H1 (cell line): ENCODE measurements at places on chromosomes 1 and 21. TPM values are rescaled to one million over a fixed set of nuclear protein-coding genes. Genes with fewer than 3 reads are reported as not detected.

The SUSD4 gene
- 5.2 and 6.6 TPM in 2 replicates for polyA plus RNA-seq

DNA sequence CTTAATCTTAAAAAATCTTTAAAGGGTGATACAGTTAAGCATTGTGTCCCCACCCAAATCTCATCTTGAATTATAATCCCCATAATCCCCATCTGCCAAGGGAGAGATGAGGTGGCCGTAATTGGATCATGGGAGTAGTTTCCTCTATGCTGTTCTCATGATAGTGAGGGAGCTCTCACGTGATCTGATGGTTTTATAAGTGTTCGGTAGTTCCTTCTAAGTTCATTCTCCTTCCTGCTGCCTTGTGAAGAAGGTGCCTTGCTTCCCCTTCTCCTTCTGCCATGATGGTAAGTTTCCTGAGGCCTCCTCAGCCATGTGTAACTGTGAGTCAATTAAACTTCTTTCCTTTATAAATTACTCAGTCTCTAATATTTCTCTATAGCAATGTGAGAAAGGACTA, 10.7 kb downstream of the DHRS3 start:
- DNase-seq, result no peak
- H3K27ac ChIP-seq, result no peak overlapping the region
- peaks cover 2% of the 10 kb centered on the region; the same call in 1 of the 2 replicates for H3K36me3 ChIP-seq

DNA sequence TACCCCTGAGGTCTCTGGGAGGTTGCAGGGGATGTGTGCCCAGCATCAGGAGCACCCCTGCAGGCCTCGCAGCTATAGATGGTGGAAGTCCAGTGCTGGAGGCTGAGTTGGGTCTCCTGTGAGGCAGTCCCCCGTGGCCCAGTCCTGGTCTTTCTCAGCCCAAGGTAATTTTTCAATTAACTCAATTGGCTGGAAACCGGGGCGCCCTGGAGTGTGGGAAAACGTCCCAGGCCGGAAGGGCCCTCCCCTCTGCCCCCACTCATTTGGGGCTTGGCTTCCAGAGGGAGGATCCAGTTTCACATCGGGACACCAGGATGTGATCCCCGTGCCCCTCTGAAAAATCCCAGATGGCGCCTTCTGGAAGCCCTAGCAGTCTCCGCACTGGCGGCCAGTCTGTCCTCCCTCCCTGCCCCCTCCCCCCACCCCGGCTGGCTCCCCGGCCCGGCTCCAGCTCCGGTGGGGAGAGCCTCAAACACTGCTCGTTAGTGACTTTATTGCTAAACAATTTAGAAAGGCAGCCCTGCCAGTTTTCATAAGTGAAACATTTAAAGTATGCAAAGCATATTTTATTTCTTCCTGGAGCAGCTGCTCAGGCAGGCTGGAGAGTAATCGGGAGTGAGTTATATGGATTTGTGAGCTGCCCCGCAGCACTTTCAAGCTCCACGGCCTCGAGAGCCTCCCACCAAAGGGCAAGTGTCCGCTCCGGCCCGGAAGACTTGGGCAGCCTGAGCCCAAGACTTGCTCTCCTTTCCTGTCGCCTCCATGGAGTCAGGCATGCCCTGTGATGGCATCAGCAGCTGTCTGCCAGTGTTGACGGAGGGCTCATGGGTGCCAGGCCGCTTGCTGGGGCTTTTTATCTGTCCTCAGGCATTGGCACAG, 208.2 kb upstream of the TMEM51 start:
- no peaks in the 10 kb centered on the region for H3K36me3 ChIP-seq
- no peak for DNase-seq
- H3K4me3 ChIP-seq, result no peak overlapping the region
- H3K27me3 ChIP-seq, result no peaks in the 10 kb centered on the region
- H3K27ac ChIP-seq, result no peak overlapping the region
- H3K4me1 ChIP-seq, result peaks cover 35% of the 10 kb centered on the region

- no peak overlapping the region for H3K27ac ChIP-seq
- H3K27me3 ChIP-seq, result no peaks in the 10 kb centered on the region
- DNase-seq, result no peak
- H3K4me1 ChIP-seq, result no peaks in the 10 kb centered on the region
- no peak overlapping the region for H3K4me3 ChIP-seq
- H3K36me3 ChIP-seq, result peaks cover 9% of the 10 kb centered on the region
These were observed 16.3 kb downstream of the RNF19B start for GRCh38 chr1:32948390-32948722.

- H3K4me3 ChIP-seq, result peak overlapping the region; percentile 59
- no peaks in the 10 kb centered on the region for H3K4me1 ChIP-seq
- H3K27me3 ChIP-seq, result no peaks in the 10 kb centered on the region
- no peaks in the 10 kb centered on the region for H3K36me3 ChIP-seq
- no peak overlapping the region for H3K27ac ChIP-seq
These were observed 34.8 kb downstream of the KCNQ4 start for GRCh38 chr1:40818264-40818961.

GRCh38 chr1:31730336-31731048, 26.7 kb upstream of the COL16A1 start:
- H3K36me3 ChIP-seq, result no peaks in the 10 kb centered on the region
- no peaks in the 10 kb centered on the region for H3K27me3 ChIP-seq
- no peak overlapping the region for H3K27ac ChIP-seq

DNA sequence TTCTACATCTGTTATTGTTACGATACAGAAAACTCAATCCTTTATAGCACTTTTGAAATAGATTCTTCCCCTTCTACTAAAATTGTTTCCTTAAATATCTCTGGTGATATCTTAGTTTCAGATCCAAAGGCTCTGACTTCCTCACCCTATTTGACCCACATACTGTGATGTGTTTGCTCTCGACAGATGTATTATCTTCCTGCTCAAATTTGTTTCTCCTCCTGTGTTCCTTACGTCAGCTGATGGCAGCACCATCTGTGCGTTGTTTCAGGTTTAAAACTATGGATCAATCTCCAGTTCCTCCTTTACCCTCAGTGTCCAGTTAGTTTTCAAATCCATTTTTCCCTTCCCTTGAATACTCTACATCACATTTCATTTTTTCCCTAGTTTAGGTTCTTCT, 274.4 kb downstream of the RYR2 start:
- H3K27ac ChIP-seq, result no peak overlapping the region
- DNase-seq, result no peak
- H3K36me3 ChIP-seq, result no peaks in the 10 kb centered on the region
- H3K27me3 ChIP-seq, result no peaks in the 10 kb centered on the region
- no peaks in the 10 kb centered on the region for H3K4me1 ChIP-seq

The CREB3L4 gene
- 50.2 and 54.0 TPM in 2 replicates for polyA plus RNA-seq

The DNAJC8 gene
- polyA plus RNA-seq, result 74.1 and 116 TPM in 2 replicates

- H3K4me1 ChIP-seq, result no peaks in the 10 kb centered on the region
- H3K36me3 ChIP-seq, result no peaks in the 10 kb centered on the region
- H3K27me3 ChIP-seq, result no peaks in the 10 kb centered on the region
- H3K4me3 ChIP-seq, result no peak overlapping the region
These were observed 692.9 kb downstream of the USP25 start for GRCh38 chr21:16422702-16423101.

DNA sequence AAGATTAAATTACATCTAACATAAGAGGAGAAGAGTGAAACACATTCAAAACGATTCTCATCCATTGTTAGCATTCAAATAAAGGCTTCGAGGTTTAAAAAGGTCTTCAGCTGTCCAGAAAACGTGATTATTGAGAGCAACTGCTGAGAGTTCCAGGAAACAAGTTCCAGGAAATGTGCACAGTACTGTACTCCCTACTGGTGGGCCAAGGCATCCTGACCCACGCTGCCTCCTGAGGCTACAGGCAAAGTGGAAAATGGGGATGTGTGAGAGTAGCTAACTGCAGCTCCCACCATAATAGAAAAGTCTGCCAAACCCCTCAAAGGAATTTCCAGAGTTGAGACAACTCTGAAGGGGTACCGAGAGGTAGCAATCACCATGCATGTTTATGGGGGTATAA, 2.0 kb downstream of the VAV3 start:
- H3K27ac ChIP-seq, result no peak overlapping the region
- DNase-seq, result no peak
- no peaks in the 10 kb centered on the region for H3K36me3 ChIP-seq
- no peaks in the 10 kb centered on the region for H3K4me1 ChIP-seq
- H3K4me3 ChIP-seq, result no peak overlapping the region; the same call in 1 of the 2 replicates

DNA sequence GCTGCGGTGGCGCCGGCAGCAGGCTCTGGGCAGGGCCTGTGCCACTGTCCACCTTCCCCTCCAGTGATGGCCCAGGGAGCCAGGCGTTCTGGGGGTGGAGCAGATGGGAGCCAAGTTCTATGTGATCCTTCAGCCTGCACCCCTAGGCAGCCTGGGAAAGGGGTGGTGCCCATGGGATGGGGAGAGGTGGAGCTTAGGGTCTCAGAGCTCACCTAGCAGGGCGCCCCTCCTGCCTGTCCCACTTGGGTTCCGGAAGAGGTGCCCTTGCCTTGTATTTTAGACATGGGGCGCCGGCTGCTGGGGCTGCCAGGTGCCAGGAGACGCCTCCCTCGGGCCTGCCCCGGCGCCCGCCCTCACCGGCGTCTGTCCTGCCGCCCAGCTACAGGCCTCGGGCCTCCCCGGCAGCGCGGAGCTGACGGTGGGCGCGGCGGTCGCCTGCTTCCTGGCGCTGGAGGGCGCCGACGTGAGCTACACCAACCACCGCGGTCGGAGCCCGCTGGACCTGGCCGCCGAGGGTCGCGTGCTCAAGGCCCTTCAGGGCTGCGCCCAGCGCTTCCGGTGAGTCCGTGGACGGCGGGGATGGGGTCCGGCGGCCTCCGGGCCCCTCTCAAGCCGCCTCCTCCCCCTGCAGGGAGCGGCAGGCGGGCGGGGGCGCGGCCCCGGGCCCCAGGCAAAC, 3.1 kb upstream of the MMP23B start:
- DNase-seq, result peak; percentile 83
- no peaks in the 10 kb centered on the region for H3K36me3 ChIP-seq
- H3K4me3 ChIP-seq, result peak overlapping the region; percentile 42
- peaks cover 3% of the 10 kb centered on the region; the same call in 1 of the 2 replicates for H3K4me1 ChIP-seq

- no peak overlapping the region for H3K4me3 ChIP-seq
- H3K4me1 ChIP-seq, result no peaks in the 10 kb centered on the region
- H3K36me3 ChIP-seq, result no peaks in the 10 kb centered on the region
These were observed 24.1 kb downstream of the EIF4G3 start for GRCh38 chr1:21152423-21153100.

- H3K4me3 ChIP-seq, result no peak overlapping the region
- DNase-seq, result no peak
- no peak overlapping the region for H3K27ac ChIP-seq
These were observed 20.6 kb downstream of the ATP6V1G3 start for GRCh38 chr1:198519639-198520501.

The NTRK1 gene
- polyA plus RNA-seq, result 0.12 and 0.13 TPM in 2 replicates

GRCh38 chr1:168379104-168379860, 98.6 kb downstream of the TBX19 start:
- H3K27ac ChIP-seq, result no peak overlapping the region
- H3K27me3 ChIP-seq, result no peaks in the 10 kb centered on the region
- no peaks in the 10 kb centered on the region for H3K36me3 ChIP-seq
- no peaks in the 10 kb centered on the region for H3K4me1 ChIP-seq

DNA sequence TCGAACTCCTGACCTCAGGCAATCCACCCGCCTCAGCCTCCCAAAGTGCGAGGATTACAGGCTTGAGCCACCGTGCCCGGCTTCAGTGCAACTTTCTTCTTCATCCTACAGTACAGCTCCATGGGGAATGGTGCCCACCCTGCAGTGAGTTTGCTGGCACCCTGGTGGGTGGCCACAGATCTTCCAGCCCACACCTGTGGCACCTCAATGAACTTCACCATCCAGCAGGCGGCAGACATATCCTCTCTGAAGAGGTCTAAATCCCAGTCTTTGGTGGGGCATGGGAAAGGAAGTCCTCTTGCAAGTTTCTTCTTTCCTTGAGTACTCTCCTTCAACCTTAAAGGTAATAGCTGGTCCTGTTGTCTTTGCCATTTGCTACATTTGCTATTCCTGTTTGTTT, 18.1 kb upstream of the ZBTB8A start:
- no peaks in the 10 kb centered on the region for H3K36me3 ChIP-seq
- H3K4me3 ChIP-seq, result no peak overlapping the region; the same call in 1 of the 2 replicates
- no peaks in the 10 kb centered on the region for H3K4me1 ChIP-seq
- no peak overlapping the region for H3K27ac ChIP-seq
- DNase-seq, result no peak
- no peaks in the 10 kb centered on the region for H3K27me3 ChIP-seq

The PADI1 gene
- polyA plus RNA-seq, result 0.20 and 0.38 TPM in 2 replicates

- DNase-seq, result no peak
- no peaks in the 10 kb centered on the region for H3K36me3 ChIP-seq
- H3K27ac ChIP-seq, result no peak overlapping the region
- H3K4me1 ChIP-seq, result no peaks in the 10 kb centered on the region
- H3K4me3 ChIP-seq, result peak overlapping the region; percentile 50
These were observed 37.4 kb upstream of the BTG2 start for GRCh38 chr1:203267912-203268311.

- H3K27ac ChIP-seq, result no peak overlapping the region
- no peaks in the 10 kb centered on the region for H3K4me1 ChIP-seq
- no peaks in the 10 kb centered on the region for H3K27me3 ChIP-seq
These were observed 774.5 kb upstream of the NEGR1 start for GRCh38 chr1:73056826-73057225.

The FAM78B gene
- 2.3 and 3.0 TPM in 2 replicates for polyA plus RNA-seq

GRCh38 chr1:1890506-1891348, at the start of gene GNB1:
TSS of gene GNB1 (minus strand) at chr1:1891087. CDS start at chr1:1825453, 65,634 bp downstream.
- H3K4me1 ChIP-seq, result no peaks in the 10 kb centered on the region
- peak within 1 kb of the TSS; percentile 55; the same call in 1 of the 2 replicates for H3K27ac ChIP-seq
- no peaks in the 10 kb centered on the region for H3K27me3 ChIP-seq
- no peaks in the 10 kb centered on the region for H3K36me3 ChIP-seq
- H3K4me3 ChIP-seq, result peak within 1 kb of the TSS; percentile 89

DNA sequence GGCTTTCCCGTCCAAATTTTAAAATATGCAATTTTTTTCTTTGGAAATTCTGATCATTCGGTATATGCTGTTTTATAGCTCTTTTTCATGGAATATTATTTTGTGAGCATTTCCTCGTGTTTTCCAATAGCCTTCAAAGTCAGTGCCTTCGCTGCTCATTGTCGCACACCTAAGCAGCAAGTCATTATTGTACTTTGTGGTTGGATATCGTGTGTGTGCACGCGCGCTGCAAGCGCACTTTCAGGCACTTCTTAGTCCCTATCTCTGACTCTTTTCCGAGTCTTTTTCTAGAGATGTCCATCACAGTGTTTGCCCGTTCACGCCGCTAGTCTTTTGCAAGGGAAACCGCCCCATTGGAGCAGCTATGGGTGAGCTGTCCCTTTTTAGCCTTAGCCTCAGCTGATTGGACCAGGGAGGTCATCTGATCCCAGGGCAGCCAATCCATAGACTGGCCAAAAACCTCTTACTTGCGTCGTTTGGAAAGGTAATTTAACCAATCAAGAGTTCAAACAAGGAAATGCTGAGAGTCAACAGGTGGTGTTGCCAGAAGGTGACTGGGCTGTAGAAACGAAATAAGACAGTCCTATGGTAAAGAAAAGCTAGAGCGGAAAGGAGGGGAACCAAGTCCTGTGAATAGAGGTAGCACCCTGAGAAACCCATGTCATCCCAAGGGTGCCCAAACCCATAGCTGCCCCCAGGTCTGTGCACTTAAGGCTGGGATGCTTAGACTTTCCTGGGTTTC, 710 bp upstream of the HYI start:
- peaks cover 8% of the 10 kb centered on the region for H3K4me1 ChIP-seq
- DNase-seq, result peak; percentile 43
- H3K36me3 ChIP-seq, result peaks cover 19% of the 10 kb centered on the region
- H3K4me3 ChIP-seq, result peak overlapping the region; percentile 65
- H3K27me3 ChIP-seq, result no peaks in the 10 kb centered on the region; the same call in 1 of the 2 replicates

The TMEM240 gene
- polyA plus RNA-seq, result 5.7 and 7.6 TPM in 2 replicates

The KRTAP7-1 gene
- polyA plus RNA-seq, result not detected in 2 replicates

GRCh38 chr1:228208831-228209551, 1.1 kb downstream of the OBSCN start:
- H3K4me1 ChIP-seq, result no peaks in the 10 kb centered on the region
- no peak for DNase-seq
